ENCODE measurements at places on chromosomes 5 and 9.
A peak's percentile ranks its signal among the peaks of the same experiment; 100 is the strongest.

DNA sequence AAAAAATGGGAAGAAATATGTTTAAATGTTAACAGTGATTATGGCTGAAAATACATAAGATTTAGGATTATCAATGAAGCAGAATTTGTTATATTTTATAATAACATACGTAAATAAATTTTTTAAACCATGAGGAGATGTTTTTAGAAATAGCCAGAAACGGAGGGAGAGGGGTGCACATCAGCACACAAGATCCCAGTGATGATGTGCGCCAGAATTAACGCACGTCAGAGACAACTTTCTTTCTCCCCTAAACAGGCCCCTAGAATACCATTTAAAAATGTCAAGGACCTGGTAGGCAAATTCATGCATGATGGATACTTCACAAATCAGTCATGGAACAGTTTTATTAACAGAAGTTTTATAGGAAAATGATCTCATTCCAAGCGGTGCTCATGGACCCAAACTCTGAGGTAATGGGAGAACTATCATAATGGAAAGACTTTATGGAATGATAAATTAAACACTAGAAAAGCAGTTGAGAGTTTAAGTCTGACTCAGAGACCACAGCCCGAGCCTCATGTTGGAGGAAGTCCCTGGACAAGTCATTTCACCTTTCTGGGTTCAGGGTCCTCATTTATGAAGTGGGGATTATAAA is 258.9 kb upstream of the GAS1 start:
- DNase-seq: no peak

DNA sequence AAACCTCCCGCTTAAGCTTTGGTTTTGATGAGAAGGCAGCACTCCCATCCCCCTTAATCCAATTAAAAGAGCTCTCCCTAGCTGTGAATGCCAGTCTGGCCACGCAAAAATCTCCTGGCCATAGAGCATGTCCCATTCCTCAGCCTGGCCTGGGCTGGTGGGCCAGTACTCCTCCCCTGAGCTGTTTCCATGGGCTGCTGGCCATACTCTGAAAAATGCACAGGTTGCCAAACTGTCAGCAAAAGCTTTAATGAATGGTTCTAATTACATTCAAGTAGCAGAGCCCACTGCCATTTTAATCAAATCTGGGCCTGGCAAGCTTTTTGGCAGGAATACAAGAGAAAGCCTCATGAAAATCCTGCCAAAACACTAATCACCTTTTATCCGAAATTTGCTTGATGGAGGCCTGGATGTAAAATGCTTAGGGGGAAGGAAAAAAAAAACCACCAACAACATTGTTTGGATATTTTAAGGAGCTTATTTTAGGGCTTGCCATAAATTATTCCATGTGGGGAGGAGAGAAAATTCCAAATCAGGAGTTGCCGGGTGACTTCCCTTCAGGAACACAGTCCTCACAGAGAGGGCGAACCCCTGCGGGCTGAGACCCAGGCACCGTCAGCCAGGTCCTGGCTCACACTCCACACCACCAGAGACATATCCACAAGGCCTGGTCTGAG is 243.3 kb downstream of the SEC61B start:
- no peak for DNase-seq

DNA sequence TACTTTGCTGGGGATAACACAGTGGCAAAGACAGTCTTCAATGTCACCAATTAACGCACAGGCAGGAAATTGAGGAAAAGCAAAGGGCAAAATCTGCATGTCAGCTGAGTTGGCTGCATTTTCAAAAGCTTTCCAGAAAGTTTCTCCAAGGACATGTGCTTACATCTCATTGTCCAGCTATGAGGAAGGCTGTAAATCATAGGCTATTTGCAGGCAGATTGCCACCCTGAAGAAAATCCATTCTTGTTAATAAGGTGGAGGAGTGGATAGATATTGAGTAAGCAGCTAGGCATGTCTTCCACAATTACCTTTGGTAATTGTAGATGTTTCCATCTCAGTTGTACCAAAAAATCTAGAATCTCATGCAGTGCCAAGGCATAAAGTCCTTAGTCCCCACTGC is 278.0 kb upstream of the NUDT12 start:
- no peak for DNase-seq

DNA sequence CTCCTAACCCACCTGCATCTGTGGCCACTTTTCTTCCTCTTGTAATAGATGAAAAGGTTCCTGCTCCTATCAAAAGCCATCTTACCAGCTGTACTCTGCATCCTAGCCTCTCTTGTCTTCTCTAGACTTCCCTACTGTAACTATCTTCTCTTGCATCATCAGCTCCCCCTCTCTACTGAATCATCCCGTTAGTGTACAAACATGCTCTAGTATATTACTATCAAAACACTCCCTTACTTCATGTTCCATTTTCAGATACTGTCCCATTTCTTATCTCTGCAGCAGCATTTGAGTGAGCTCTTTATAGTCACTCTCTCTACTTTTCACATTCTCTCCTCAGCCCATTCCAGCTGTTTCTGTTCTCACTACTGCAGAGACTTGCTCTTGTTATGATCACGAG is 2.8 kb downstream of the SRA1 start:
- no peak for DNase-seq

- DNase-seq: no peak
These were observed 51.4 kb upstream of the IRX2 start for GRCh38 chr5:2802693-2803365.

DNA sequence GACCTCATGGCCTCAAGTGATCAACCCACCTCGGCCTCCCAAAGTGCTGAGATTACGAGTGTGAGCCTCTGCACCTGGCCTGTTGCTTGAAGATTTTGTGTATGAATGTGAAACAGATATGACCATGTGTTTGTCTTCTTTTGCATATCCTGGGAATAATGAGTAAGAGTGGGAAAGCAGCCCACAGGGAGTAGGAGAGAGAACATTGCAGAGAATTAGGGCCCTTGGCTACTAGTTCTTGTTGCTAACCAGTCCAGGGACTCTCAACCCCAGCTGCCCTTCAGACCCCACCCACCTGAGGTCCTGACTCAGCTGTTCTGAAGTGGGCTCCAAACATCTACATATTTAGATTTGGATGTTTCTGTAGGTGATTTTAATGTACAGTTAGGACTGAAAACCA is 125.5 kb downstream of the MTX3 start:
- no peak for DNase-seq

GRCh38 chr9:137685035-137685740 is 66.4 kb downstream of the EHMT1 start:
- no peak for DNase-seq

- no peak for DNase-seq
These were observed 73.8 kb downstream of the MRPL36 start for GRCh38 chr5:1725641-1726468.

DNA sequence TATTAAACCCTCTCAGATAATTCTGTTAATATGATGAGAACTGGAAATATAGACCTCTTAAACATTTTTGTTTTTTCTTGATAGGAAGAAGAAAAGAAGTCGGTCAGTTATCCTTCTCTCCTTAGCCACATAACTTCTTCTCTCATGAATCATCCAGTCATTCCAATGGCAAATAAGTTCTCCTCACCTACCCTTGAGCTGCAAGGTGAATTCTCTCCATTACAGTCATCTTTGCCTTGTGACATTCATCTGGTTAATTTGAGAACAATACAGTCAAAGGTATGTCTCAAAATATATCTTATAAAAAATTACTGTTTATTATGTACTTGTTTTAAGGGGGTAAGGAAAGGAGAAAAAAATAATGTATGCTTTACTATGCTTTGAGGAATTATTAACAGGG is 165.3 kb downstream of the MAN2A1 start:
- no peak for DNase-seq

DNA sequence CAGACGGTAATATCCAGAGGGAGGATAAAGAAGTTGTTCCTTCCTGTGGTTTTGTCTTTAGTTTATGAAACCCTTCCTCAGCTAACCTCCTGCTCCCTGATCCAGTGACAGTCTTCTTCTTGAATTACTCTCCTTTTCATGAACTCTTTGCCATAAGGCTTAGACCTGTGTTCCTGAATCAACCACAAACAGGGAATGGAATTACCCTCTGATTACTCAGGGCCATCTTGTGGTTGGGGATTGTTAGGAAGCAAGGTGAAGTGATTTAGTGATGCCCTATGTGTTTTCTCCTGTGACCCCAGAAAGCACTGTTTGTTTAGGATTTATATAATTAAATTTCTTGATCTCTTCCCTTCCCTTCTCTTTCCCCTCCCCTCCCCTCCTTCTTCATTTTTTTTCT is 409.1 kb downstream of the TAF11L14 start:
- DNase-seq: no peak

DNA sequence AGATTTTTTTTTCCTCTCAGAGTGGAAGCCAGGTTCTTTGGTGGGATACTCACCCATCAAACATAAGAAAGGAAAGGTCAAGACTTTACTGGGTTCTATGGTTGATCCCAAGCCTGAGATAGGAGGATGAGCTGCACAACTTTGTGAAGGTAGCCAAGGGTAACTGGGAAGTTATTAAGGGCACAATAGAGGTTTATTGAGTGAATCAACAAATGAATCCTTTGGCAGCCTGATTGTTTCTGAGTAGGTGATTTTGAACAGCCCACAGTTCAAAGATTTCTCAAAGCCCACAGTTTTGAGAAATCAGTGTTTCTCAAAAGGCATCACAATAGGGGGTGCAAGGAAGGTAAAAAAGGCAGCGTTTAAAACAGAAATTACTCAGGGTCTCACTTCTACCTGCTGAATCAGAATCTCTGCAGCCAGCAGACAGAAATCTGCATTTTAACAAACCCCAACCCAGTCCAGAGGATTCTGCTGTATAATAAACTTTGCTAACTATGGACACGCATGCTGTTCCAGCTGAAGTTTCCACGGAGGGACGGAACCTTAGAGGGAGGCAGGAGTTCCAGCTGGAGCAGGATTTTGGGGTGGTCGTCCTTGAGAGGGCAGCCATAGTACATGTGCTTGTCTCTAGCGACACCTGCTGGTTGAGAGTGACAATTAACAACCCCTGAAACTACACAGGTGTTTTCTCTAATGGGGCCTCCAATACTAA is 32.7 kb upstream of the FSD1L start:
- DNase-seq: peak; percentile 27

DNA sequence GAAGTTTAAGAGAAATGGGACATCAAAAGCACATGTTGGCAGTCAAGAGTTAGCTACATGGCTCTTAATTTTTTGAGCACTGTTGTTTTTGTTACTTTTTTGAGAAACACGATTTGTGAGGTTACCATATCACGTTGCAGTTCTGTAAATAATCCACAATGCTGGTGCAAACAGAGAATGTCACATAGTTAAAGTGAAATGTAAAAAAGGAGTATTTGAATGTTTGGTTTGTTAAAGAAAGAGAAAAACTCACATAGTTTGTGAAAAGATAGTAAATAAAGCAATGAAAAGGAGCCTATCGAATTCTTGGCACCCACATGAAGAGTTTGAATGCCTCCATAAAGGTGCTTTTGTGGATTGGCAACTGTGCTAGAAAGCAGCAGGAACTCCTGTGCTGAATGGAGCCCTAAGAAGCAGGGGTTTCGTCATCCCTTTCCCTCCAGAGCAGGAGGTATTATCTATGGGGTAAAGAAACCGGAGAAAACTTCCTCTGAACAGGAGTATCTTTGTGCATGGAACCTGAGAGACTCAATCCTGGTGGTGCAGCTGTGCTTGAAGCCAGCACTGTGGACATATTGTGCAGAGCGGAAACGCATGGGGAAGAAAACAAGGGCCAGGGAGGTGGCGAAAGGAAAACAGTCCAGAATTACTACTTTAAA is 148.5 kb upstream of the OTULINL start:
- DNase-seq: no peak

DNA sequence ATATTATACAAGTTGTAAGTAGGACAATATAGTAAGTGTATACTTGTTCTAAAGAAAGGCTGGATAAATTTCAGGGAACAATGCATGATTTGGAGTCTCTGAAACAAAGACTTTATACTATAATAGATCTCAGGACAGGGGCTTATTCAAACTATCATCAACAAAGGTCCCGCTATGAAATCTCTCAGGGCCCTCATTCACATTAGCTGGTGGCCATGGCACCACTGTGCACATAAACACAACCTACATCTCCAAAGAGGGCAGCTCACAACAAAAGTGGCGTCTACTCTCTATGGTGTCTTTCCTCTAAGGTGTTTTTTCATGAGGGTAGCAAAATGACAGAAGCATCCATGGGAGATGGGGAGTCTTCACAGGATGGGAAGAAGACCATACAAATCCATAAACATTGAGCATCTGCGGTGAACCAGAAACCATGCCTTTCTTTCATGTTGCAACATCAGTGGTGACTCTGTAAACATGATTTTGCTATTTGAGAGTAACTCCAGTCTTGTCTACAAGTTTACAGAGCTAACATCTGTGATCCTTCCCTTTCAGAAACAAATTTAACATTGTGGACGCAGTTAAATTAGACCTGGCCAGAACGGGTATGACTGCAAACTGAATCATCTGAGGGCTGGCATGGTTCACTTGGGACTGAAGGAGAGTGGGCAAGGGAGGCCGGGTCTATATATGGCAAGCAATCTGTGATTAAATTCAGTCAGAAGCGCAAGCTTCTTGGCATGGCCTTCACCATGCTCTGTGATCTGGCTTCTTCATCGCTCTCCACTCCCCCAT is 5.5 kb downstream of the TTLL11 start:
- no peak for DNase-seq

DNA sequence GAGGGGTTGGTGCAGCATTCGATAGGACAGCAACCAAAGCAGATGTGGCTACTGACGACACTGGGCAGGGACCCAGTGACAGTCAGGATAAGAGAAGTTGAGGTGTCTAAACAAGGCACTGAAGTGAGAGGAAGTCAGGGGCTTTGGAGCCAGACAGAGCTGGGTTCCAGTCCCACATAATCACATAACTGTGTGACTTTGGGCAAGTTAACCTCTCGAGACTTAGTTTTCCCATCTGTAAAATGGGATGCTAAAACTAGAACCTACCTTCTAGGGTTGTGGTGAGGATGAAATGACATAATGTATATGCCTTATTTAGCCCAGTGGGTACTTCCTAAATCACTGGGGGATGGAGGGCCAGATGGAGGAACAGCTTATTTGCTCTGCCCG is 3.1 kb downstream of the ANGPTL2 start:
- DNase-seq: no peak
